ENCODE measurements at places on chromosomes 4 and X.

DNA sequence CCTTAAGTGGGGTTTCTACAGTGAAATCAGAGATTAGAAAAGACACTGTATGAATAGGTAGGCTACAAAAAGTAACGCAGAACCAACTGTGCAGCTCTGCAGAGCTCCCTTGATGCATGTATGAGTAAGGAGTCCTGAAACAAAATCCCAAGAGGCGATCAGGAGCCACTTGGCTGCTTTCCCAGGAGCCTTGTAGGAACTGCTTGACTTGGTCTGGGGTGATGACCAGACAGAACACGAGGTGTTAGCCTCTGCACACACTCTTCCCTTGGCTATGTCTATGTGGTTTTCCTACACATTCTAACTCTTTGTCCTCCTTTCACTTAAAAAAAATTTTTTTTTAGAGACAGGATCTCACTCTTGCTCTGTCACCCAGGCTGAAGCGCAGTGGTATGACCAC is 22.8 kb upstream of the AP1S2 start:
- no peak for DNase-seq

GRCh38 chr4:40363382-40363920 is 28.3 kb downstream of the CHRNA9 start:
- DNase-seq: no peak

GRCh38 chr4:113636438-113636818 is 125.1 kb downstream of the CAMK2D start:
- DNase-seq: no peak

DNA sequence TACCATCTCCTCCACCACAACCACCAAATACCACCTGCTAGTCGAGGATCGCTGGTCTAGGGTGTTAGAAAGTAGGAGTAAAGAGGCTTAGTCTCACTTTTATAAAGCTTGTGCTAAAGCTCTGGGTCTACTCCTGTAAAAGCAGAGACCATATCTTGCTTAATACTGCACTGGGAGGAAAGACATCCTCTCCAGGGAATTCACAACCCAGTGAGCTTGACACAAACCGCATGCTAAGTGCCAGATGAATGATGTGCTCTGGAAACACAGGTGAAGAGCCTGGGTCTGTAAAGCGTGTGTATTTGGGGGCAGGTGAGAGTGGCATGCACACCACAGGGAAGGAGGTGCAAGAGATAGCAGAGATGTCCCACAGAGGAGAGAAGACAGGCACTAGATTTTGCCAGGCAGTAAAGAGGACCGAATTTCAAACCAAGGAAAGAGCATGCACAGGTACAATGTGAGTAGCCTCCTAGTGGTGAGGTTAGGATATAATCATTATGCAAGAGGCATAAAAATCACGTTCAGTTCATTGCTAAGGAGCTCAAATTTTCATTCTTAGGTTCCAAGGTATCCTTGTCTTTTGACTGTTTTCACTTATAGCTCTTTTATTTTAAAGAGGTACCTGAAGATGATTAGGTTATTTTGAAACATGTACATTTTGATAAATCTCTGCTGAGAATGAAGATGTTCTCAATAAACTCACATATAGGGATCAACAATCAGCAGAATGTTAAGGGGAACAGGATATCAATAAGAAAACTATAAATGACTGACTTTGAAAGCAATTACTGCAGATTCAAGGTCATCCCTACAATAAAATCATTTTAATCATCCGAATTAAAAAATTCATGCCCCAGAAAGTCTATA is 20.7 kb downstream of the TAPT1 start:
- no peak for DNase-seq

DNA sequence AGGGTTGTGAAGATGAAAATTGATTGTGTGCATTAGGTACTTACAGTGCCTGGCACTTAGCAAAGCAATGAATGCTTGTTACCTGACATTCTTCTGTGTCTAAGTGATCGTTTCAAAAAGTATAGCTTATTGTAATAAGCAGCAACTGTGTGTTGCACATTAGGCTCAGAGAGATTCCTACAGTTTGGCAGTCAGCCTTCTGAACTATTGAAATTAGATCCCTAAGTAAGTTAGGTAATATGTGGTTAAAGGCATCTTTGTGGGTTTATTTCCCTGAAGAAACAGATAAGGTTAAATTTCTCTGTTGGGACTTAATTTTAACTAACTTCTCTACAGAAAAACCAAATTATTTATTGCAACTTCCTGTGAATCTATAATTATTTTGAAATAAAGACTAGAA is 93.4 kb downstream of the REPS2 start:
- DNase-seq: no peak

DNA sequence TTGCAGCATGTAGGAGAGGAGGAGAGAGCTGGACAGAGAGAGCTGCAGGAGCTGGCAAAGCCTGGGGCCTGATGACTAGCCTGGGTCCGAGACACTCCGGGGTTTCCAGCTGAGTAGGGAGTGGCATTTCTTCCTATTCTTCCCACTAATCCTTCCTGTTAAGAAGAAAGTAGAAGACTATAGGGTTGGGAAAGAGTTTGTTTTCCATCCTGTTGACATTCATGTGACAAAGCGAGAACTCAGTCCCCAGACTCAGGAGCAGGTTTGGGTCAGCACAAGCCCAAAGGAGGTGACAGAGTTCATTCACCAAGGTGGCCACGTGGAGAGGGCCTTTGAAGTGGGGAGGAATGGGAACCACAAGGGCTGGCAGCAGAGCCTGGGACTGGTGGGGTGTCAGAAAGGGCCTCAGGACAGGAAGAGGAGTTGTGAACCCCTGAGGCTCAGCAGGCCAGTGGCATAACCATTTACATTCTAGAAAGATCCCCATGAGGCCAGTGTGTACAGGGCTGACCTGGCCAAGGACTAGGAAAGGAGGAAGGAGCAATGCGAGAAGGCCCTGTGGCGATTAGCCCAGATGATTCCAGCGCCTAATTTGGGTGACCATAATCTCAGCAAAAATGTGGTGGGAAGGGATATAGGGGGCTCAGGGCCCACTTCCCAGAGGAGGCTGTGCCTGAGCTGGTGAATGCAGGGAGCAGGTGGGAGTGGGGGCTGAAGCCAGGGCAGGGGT is 3.3 kb upstream of the HAUS3 start:
- no peak for DNase-seq

DNA sequence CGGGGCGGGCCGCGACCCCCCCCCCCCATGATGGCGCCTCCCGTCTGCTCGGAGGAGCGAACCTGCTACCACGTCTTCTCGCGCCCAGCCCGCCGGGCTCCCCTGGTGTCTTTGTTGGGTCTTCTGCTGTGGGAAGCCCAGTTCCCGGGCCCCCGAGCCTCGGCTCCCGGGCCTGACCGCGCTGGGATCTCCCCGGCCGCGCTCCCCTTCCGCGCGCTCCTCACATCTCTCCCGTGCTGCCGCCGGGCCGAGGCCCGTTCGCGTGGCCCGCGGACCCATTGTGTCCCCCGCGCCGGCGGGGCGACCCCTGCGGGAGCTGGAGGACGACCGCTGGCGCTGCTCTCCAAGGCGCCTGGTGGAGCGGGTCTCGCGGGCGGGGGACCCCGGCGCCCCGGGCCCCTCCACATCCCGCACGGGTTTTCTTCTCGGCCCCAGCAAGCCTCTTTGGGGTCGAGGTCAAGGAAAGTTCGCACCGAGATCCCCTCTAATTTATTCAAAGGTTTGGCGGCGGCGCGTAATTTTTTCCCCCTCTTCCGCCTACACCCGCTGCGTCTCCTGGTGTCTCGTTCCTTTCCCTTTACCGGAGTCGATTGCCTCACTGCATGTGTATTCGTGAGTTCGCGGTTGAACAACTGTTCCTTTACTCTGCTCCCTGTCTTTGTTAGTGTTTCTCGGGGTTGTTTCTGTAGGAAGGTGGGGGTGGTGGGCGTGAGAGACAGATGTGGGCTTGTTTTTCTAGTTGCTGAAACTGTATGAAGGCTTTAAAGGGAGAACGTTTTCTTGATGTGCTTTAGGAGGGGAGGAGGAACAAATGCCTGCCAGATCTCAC is 770 bp downstream of the SMAD1 start:
- peak; percentile 49 for DNase-seq

GRCh38 chr4:94551643-94552564 is 100.2 kb downstream of the PDLIM5 start:
- DNase-seq: no peak

GRCh38 chrX:3425031-3425430 is 78.6 kb upstream of the MXRA5 start:
- DNase-seq: no peak

DNA sequence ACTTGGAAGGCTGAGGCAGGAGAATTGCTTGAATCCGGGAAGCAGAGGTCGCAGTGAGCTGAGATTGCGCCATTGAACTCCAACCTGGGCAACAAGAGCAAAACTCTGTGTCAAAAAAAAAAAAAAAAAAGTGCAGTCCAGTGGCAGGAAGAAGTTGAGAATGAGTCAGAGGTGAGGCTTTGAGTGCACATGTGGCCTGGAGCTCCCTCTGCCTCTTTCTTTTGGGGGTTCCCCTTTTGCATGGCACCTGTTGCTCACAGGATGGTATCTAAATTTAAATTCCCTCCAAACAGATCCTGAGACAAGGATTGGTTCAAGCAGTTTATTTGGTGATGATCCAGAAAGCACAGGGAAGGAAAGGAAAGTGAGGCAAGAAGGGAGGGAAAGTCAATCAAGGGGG is 151.4 kb upstream of the STX18 start:
- DNase-seq: no peak

DNA sequence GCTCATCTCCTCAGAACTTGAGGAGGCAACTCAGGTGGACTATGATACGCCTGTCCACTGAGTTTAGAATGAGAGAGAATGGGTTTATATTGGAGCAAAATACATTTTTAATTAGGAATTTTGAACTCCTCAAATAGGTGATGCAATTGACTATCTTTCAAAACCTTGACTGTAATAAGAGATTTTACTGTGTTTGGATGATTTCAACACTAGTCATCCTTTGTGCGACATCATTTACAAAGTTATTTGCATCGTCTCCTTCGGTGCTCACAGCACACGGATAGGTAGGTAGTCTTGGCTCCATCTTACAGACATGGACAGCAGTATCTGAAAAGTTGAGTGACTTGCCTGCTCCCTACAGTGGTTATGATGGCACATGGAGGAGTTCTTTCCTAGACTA is 67.0 kb downstream of the AASDH start:
- no peak for DNase-seq

DNA sequence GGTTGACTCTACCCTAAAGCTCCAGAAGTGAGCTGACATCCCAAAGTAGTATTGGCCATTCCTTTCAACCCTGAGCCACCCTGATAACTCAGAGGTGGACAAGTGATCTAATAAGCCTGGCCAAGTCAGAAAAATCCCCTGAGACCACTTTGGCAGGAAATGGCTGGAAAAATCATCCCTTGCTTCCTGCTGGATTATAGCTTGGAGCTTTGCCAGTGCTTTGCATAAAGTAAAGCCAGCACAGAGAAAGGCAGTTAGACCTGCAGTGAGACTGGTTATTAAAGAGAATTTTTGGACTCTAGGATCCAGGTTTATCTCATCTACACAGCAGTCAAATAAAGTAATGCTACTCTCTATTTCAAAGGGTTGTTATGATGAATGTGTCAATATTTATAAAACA is 6.4 kb downstream of the CXCL3 start:
- DNase-seq: no peak

GRCh38 chr4:74623041-74623440 is 171.3 kb downstream of the BTC start:
- no peak for DNase-seq

- DNase-seq: no peak
Observed at GRCh38 chrX:32170481-32170880, 1040.9 kb downstream of the DMD start.

GRCh38 chr4:30720021-30720660 is at the start of gene PCDH7:
PCDH7 (plus strand) TSS chr4:30720369; CDS start chr4:30721423, 1,054 bp downstream.
- no peak for DNase-seq

DNA sequence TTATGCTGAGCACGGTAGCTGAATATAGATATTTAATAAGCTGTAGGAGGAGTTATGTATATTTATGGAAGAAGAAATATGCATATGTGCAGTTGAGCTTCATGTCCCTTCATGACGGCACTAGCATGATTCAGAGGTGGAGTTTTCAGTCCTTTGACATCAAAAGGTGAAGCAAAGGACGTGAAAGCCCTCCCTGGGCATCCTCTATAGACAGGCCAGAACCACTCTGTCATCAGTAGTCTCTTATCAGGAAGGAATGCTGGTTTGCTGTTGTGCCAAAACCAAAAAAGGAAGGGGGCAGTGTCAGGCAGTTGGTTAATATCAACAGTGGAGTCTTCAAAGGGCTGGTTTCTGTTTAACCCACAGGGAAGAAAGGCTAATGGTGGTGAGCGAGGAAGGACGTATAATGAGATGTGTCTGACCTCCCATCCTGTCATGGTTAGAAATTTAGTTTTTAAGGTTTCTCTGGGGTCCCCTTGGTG is 23.5 kb upstream of the IL2 start:
- no peak for DNase-seq

DNA sequence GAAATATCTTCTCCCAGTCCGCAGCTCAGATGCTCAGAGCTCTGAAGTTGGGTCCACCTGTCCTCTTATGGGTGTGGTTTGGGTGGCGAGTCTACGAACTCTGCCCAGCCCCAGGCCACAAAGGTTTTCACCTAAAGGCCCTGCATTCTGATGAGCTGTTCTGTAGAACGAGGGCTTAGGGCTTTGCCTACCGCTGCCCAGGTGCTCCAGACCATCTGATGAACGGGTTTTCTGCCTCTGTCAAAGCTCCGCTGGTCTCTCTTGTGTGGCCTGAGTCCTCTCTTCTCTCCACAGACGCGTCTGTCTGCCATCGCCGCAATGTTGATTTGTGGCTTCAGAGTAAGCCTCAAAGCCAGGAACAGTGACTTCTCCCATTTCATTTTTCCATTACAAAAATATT is 28.4 kb upstream of the CPLX1 start:
- DNase-seq: no peak

GRCh38 chr4:158410272-158410671 is 111.4 kb upstream of the RXFP1 start:
- DNase-seq: no peak

GRCh38 chrX:19049110-19049509 is 65.2 kb upstream of the PHKA2 start:
- no peak for DNase-seq

DNA sequence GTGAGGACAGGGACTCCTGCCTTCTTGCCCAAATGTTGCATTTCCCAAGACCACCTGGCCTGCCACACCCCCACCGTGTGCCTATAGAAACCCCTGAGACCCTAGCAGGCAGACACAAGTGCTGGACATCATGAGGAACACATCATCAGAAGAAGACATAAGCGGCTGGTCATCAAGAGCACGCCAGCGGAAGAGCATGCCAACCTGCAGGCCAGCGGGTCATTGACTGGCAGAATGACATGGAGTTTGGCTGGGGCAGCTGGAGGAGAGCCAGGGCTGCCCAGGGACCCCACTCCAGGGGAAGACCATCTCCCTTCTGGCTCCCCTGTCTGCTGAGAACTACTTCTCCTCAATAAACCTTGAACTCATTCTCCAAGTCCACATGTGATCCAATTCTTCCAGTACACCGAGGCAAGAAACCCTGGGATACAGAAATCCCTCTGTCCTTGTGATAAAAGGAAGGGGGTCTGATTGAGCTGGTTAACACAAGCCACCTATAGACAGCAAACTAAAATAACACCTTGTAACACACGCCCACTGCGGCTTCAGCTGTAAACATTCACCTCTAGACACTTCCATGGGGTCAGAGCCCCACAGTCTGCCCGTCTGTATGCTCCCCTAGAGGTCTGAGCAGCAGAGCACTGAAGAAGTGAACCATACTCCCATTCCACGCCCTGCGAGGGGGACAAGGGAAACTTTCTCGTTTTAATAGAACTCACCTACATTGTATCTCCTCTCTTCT is 164.8 kb upstream of the EMCN start:
- no peak for DNase-seq

Data from NCI-H1092 (cell line).